Heart left ventricle (tissue), 16 donors: ENCODE measurements at places on chromosomes 6 and 20. TPM values are rescaled to one million over a fixed set of nuclear protein-coding genes. Genes with fewer than 3 reads are reported as not detected.

DNA sequence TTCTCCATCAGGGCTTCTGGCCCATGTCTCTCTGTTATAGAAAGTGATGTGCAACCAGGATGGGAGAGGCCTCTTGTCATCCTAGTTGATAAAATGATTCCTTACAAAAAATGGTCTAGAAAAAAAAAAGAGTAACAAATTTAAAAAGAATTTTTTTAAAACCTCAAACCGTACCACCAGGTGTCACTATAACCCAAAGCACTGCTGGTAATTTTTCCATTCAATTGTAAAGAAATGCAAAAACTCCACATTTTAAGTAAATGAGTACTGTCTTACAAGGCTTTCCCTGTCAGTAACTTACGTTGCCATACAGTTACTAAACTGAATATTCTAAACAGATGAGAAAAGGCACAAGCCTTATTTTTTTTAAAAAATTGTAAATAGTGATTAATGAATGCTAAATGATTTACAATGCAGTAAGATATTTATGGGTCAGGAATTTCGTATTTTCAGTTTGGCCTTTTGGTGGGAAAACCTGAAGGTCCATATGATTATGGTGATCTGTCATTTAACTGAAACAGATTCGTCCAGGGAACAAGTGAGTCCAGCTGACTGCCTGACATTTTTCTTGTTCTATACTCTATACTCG, 95.4 kb downstream of the OGFRL1 start:
- H3K36me3 ChIP-seq, result no peaks in the 10 kb centered on the region
- DNase-seq, result no peak
- H3K27me3 ChIP-seq, result no peaks in the 10 kb centered on the region
- H3K27ac ChIP-seq, result no peak overlapping the region
- peaks cover 21% of the 10 kb centered on the region for H3K4me1 ChIP-seq

Gene PDCD2
- total RNA-seq, result 42.7 TPM

Gene CDH26
- 1.3 TPM for total RNA-seq

Gene EYA2
- 1.0 TPM for total RNA-seq
